Activated naive CD4-positive, alpha-beta T cell (primary cell): ENCODE measurements at places on chromosomes 1 and 21.

- DNase-seq: no peak
These were observed 45.4 kb upstream of the MPZL1 start for GRCh38 chr1:167676205-167676915.

GRCh38 chr21:39080366-39080765 lies 102.9 kb downstream of the PSMG1 start:
- no peak for DNase-seq

DNA sequence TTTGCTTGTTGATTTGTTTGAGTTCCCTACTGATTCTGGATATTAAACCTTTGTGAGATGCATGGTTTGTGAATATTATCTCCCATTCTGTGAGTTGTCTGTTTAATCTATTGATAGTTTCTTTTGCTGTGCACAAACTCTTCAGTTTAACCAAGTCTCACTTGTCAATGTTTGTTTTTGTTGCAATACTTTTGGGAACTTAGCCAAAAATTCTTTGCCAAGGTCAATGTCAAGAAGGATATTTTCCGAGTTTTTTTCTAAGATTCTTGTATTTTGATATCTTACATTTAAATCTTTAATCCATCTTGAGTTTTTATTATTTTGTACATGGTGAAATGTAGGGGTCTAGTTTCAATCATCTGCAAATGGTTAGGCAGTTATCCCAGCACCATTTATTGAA lies 1230.7 kb upstream of the NCAM2 start:
- DNase-seq: no peak

DNA sequence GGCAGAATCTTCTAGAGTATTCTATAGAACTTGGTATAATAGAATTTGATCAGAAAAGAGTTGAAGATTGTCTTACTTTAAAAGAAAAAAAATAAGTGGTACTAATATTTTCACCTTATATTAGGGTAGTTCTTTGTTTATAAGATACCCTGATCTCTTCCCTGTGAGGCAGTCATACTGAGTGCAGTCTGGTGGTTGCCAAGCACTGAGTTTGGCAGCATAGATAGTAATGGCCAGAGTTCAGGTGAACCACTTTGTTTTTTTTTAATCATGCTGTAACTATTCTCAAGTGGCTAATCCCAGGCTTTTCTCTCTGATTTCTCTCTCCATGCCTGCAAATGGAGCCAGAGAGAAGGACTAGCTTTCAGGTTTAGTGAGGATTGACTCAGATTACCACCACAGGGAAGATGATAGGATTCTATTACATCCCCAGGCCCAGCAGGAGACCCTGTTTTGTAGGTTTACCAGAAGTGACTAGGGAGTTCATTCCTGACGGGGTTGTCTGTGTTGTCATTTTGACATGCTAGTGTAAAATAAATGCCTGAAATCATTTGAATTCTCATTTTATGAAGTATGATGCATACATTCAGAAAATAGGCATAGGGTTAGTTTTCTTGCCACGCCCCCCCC lies 16.7 kb downstream of the KDM1A start:
- no peak for DNase-seq

- no peak for DNase-seq
These were observed 12.0 kb upstream of the ACTL8 start for GRCh38 chr1:17743008-17743647.

- no peak for DNase-seq
These were observed 149.8 kb upstream of the PALMD start for GRCh38 chr1:99496067-99496466.

DNA sequence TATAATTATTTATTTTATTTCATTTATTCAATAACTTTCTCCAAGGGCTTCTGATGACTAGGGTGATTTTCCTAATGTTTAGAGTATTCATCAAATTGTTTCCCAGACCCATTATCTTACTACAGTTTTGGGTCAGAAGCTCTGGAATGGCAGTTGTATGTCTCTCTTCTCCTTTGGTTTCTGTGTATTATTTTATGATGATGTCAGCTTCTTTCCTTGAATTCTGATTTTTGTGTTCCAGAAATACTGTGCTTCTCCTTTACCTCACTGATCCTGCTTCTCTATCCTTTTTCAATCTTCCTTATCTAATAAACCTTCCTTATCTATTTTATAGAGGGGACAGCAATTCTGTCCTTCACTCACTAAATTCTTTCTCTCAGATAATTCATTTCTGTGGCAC lies 48.8 kb downstream of the LRRC8B start:
- no peak for DNase-seq

- DNase-seq: no peak
These were observed 141.8 kb downstream of the NEK7 start for GRCh38 chr1:198298640-198299039.

DNA sequence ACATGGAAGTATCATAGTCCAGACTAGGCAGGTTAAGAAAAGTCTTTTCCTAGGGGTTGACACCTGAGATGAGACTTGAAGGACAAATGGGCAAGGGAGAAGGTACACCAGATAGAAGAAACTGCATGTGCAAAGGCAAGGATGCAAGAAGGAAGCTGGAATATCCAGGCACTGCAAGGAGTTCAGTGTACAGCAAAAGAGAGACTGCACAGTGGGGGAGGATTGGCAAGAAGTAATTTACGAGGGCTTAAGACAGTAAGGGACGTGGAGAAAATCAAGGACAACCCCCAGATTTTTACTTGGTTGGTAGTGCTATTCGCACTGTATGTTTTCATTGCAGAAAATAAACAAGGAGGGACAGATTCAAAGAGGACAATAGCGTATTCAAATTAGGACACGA lies 58.5 kb downstream of the DNM3 start:
- DNase-seq: no peak

DNA sequence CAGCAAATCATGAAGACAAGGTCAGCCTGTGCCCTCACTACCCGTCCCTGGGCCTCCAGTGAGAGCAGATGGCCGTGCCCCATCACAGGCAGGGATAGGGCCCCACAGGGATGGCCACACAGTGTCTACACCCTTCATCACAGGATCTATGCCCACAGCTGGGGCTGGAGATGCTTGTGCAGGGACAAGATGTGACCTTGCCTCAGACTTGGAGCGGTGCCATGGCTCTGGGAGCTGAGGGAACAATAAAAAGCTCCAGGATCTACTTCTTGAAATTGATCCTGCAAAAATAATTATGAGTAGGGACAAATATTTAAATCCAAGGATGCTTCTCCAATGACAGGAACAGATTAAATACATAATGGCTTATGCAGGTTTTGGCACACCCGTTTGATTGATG lies 25.4 kb upstream of the TCEA3 start:
- no peak for DNase-seq

GRCh38 chr21:33196941-33197374 lies 32.8 kb upstream of the IFNAR2 start:
- no peak for DNase-seq

DNA sequence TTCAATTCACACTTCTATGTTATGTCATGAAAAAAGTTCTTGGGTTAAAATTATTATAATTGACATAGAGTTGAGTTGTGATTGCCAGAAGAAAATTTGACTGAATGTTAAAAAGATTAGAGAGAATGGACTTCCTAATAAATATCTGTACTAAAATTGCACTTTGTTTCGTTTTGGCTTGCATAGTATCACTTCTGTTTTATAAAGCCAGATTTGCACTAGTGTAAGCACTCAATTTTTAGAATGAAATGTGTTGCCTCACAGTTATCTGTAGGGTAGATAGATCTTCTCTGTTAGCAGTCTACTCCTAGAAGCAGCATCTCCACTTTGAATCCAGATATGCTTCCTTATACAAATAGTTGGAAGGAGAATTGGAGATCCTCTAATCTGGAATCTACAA lies 95.2 kb upstream of the MPC2 start:
- DNase-seq: no peak

DNA sequence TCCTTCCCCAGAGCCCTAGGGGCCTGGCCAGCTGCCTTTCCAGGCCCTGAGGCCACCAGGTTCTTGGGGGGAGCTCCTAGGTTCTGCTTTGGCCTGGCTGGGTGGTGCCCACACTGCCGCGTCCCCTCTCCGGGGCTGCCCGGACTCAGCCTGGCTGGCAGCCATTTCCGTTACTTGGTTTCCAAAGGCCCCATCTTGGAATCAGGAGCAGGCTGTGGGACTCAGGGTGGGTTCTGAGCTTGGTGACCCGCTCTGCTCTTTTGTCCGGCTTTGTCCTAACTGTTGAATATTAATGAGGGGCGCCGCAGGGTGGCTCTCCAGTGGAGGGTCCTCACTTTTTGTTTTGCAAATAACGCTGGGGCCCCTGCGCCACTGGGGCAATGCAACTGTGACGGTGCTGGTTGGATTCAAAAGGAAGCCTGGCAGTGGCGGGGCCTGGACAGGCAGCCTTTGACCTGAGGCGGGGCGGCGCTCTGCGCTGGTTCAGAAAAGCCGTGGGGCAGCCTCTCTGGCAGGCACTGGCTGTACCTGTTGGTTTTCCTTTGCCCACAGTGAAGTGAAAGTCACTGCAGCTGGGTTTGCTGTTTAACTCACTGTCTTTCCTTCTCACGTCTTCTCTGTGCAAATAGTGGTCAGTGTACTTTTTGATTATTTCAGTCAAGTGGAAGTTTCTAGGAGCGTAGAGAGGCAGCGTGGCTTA lies 20.2 kb downstream of the SKI start:
- DNase-seq: no peak

DNA sequence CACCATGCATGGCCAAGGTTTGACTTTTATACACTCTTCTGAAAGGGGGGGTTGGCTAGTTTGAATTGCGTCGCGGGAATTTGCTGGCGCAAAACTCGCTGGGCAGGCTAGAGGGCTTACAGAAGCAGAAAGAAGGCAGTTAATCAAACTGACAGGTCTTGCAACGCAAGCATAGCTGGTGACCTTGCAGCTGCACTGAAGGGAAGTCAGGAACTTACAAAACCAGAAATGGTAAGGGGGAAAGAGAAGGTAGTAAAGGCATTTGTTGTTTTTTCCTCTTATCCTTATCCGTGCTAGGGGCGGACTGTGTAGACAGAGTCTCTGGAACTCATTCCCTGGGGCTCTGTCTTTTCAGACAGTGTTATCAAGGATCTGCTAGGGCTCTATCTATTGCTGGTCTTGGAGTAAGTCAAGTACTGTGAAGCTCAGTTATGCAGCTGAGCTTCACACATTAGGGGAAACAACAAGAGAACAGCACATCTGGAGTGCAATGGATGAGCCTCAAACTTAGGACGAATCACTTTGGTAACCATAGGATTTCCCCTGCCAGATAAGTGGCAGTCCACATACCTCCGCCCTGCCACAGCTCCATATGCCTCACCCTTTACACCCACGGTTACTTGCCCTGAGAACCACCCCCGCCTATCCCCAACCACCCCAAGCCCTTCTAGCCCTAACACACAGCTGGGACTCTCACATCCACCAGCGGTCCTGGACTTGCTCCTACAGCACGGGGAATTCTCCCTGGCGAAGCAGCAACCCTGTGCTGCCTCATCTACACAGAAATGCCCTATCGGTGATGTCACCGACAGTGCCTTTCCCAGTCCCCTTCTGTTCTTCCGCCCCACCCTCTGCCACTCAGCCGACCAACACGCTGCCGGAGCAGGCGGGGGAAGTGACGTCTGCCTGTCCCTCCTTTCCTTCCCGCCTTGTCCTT lies 251.4 kb downstream of the FAM72C start:
- no peak for DNase-seq

- DNase-seq: no peak
These were observed 198.3 kb downstream of the CYYR1 start for GRCh38 chr21:26374817-26375216.
